ELR (cell line): ENCODE measurements at places on chromosomes 11 and 22.

DNA sequence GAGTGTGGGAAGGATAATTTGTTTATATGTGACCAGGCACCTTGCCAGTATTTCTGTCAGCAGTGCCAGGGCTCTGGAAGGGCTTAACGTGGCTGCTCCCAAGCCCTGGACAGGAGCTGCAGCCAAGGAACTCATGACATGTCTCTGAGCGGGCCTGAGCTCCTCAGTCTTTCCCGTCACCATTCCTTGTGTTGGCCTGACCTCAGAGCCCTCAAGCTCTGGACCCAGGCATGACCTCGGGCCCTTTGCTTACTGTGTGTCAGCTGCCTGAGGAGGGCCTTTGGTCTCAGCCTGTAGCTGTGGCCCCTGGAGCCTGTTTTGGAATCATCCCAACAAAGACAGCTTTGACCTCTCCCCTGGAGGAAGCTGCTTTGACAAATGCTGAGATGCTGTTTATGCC, 264.1 kb upstream of the PLET1 start:
- DNase-seq = no peak

GRCh38 chr11:133515107-133515506, 17.2 kb downstream of the OPCML start:
- no peak for DNase-seq

- DNase-seq = no peak
Measured at GRCh38 chr11:16806791-16807190, 68.3 kb downstream of the C11orf58 start.

GRCh38 chr11:12402025-12402424, 24.7 kb downstream of the PARVA start:
- DNase-seq = no peak

- no peak for DNase-seq
Measured at GRCh38 chr11:60743058-60743457, 13.6 kb upstream of the MS4A15 start.

- no peak for DNase-seq
Measured at GRCh38 chr11:23023319-23023718, 163.0 kb upstream of the CCDC179 start.

GRCh38 chr11:78009062-78009461, 14.0 kb downstream of the KCTD14 start:
- no peak for DNase-seq

GRCh38 chr11:29173660-29174062, 843.2 kb downstream of the KCNA4 start:
- DNase-seq = peak; percentile 92

- no peak for DNase-seq
Measured at GRCh38 chr11:60982184-60982583, 10.7 kb downstream of the CD6 start.

GRCh38 chr11:35288309-35288708, 131.0 kb downstream of the SLC1A2 start:
- DNase-seq = no peak

GRCh38 chr11:96642583-96642982, 252.8 kb downstream of the JRKL start:
- no peak for DNase-seq

DNA sequence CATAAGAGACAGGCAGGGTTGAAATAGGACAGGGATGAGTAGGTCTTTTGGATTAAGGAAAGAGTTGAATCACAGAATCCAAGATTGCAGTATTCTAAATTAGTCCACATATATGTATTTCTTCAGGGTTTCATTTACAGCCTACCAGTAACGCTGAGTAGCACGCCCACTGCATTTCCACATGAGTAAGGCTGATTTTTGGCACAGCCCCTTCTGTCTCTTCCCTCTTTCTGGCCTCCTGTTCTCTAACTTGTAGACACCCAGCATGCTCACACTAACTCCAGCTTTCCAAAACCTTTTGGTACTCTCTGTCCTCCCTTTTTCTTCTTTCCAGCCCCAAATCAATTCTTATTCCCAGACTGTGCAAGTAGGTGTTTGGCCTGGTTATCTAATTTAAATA, 3.7 kb upstream of the SIK2 start:
- DNase-seq = peak; percentile 15

- DNase-seq = no peak
Measured at GRCh38 chr11:133968300-133968699, 11.5 kb upstream of the IGSF9B start.

DNA sequence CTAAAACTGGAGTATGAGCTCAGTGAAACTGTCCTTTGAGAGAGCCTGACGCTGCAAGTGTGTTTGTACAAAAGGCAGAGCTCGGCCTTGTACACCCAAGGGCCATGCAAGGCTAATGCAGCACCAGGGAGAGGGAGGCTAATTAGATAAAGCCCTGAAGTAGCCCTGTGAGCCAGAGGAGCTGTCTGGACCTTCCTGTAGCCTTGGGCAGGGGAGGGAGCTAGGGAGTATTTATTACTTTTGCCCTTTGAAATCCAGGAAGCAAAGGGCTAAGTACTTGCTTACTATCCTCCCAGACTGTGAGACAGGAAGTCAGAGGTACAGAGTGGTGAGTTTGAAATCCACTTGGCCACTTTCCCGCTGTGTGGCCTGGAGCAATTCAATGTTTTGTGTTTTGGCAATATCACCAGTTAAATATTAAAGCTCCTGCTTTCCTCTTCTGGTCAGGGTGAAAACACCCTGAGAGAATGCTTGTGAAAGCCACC, 10.2 kb upstream of the LDHA start:
- DNase-seq = peak; percentile 85

DNA sequence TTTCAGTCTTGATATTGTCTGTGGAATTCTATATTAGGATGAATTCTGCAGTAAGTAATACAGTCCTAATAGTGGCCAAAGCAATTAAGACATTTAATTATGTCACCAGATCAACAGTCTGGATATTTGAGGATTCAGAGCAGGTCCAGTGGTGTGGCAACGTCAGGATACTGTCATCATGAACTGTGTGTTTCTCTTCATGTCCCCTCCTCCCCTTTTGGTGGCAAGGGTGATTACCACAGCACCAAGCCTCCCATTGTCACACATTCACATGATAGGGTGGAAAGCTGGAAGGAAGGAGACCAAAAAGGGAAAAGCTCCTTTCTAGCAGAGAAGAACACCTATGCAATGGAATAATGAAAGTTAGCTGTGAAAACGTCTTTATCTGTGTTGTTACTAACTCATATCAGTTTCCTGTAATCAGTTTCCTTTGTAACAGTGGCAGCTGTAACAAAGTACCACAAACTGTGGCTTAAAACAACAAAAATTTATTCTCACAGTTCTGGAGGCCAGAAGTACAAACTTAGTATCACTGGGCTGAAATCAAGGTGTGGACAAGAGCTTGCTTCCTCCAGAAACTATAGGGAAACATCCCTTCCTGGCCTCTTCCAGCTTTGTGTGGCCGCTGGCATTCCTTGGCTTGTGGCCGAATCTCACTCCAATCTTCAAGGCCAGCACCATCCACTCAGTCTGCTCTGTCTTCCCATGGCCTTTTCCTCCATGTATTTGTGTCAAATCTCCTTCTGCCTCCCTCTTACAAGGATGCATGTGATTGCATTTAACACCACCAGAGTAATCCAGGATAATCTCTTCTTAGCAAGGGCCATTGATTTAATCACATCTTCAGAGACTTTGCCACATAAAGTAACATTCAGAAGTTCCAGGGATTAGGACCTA, 6.5 kb upstream of the RBM14 start:
- no peak for DNase-seq

- DNase-seq = no peak
Measured at GRCh38 chr11:45147891-45148675, 1.6 kb downstream of the PRDM11 start.

- no peak for DNase-seq
Measured at GRCh38 chr11:114787126-114787525, 108.8 kb downstream of the NXPE2 start.

GRCh38 chr22:25027959-25028840, 75.7 kb downstream of the KIAA1671 start:
- DNase-seq = peak; percentile 13

GRCh38 chr11:76248210-76248609, 41.9 kb upstream of the WNT11 start:
- DNase-seq = peak; percentile 55

- no peak for DNase-seq
Measured at GRCh38 chr11:119668676-119669075, 60.3 kb downstream of the NECTIN1 start.

- DNase-seq = no peak
Measured at GRCh38 chr11:102469196-102469821, 16.7 kb upstream of the TMEM123 start.

- DNase-seq = peak; percentile 76
Measured at GRCh38 chr11:86473991-86474833, 99.5 kb downstream of the CCDC81 start.

GRCh38 chr11:95671768-95672167, 117.8 kb downstream of the FAM76B start:
- no peak for DNase-seq

DNA sequence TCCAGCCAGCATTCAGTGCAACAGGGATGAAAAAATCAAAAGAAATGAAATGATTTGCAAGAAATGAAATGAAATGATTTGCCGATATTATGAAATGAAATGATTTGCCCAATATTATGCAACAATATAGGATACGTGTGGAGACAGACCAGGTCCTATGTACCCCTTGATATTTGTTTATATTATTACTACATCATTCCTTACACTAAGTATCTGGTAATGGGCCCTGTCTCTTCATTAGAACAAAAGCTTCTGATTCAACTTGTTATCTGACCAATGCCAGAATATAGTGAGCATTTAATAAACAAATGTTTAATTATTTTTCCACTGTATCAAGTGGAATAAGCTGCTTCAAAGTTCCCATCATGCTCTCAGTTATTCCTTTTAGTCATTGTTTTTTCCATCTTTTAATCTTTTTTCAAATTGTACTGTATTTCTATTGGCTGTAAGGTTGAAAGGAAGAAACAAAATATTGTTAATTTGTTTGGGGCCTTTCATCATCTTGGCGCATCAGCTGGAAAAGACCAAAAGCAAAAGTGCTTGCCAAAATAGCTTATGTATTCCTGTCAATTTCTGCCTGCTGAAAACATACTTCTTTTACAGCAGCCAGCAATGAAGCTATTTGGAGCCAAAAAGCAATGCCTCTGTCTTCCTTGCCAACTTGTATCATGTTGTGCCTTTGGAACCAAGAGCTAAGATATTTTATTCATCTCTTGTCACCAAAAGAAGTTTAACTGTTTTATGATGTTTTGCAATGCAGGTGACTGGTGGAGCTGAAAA, 2314.9 kb downstream of the LRRC4C start:
- no peak for DNase-seq

DNA sequence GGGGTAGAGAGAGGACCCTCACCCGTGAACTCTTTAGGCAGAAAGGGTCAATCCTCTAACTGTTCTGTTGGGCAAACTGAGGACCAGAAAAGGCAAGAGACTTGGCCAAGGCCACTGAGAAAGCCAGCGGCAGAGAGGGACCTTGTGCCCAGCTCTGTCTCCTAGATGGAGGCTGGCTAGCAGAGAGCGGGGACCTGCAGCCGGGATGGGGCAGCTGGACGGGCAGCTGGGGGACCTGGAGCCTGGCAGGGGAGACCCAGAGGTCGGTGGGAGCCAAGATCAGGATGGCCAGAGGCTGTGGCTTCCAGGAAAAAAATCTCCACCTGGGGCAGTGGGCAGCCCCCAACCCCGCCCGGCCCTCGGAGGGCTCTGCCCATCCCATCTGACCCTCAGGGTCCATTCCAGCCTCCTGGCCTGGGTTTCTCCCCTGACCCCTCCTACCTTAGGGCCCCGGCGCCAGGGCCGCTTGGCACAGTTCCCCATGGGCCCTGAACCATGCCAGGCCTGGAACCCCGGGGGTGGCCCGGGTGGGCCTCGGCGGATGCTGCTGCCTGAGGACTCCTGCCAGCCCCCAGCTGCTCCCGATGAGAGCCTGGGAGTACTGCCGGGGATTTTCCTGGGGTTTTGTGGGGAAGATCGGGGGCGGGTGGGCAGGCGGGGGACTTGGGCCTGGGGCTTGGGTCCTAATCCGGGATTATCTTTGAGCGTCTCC, at the start of gene CABP2:
Gene CABP2, minus strand, starts transcription at position 603 of the 712 bp plus-strand sequence. Its CDS starts 120 bp downstream, at position 483.
- no peak for DNase-seq

GRCh38 chr11:32436751-32437494, 1.6 kb upstream of the WT1 start:
- no peak for DNase-seq

DNA sequence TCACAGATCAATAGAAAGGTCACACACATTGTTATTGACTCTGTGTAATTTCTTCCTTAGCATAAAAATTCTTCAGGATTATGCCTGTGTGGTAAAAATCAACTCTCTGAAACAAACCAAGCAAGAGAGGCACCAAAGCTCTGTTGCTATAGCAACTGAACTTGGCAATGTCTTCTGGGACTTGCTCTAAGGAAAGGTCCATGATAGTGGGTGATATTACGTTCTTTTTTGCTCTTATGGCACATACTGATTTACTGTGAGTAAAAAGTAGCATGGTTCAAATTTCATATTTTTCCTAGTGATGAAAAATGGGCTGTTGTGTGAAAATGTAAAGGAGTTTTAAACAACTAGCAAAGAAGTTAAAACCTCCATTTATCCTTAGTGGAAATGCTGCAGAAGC, 66.4 kb downstream of the SVIP start:
- no peak for DNase-seq

DNA sequence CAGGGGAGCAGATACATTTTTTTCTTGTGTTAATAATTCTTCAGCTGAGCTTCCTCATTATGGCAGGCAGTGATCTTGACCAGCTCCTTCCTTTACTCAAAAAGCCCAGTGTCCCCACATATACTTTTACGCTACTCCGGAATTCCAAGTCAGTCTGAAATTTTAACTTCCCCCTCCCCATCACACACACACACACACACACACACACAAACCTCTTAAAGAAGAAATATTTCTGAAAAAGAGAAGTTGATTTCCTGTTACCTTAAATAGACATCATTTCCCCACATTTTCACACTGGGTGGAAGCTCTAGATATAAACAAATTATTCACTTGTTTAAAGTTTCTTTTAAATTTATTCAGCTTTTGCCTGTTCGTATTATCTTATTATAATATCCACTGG, 113.9 kb downstream of the DBX1 start:
- DNase-seq = no peak

DNA sequence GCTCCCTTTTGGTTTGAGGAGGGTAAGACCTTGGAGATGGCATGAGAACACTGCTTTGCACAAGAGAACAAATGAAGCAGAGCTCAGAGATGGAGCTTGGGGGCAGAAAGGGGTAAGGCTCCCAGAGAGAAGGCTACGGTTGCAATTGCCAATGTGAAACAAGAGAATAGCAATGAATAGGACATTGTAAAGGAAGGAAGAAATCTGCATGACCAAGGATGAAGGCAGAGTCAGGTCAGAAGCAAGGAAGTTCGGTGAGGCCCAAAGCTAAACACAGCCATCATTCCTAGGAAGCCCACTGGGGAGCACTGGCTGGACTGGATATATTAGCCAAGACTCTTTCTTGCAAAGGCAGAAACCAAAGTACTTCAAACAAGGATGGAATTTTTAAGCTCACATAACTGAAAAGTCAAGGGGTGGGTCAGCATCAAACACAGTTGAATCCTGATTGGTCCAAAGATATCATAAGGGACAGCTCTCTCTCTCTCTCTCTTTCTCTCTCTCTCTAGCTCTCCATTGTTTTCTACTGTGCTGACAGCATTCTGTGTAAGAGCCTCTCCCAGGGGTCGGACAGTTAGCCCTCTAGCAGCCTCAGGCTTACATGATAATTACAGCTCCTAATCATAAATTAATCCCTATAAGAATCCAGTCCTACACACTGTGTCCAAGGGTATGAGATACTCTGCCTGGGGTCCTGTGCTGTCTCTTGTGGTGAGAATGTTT, 484.3 kb downstream of the SOX6 start:
- DNase-seq = no peak

GRCh38 chr11:6415797-6416196, 3.1 kb downstream of the APBB1 start:
- no peak for DNase-seq
